Kidney capillary endothelial cell (primary cell): ENCODE measurements at places on chromosomes 2 and 18.

GRCh38 chr2:202700075-202700901 is 65.5 kb downstream of the FAM117B start:
- no peak for DNase-seq

GRCh38 chr2:67571785-67572718 is 174.9 kb downstream of the ETAA1 start:
- DNase-seq = no peak

DNA sequence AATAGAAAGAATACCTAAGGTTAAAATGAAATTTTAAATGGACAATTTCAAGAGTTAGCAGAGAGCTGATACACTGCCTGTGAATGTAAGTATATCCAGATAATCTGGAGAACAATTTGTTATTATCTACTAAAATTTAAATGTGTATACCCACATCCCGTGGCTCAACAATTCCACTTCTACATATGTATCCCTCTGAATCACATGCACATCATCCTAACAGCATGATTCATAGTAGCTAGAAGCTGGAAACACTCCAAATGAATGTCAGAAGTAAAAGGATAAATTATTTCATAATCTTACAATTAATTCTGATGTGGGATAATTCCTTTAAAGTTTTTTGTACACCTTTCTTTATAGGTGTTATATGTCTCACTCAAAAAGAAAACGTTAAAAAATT is 87.9 kb downstream of the CNTNAP5 start:
- DNase-seq = peak; percentile 75

- DNase-seq = no peak
These were observed 36.0 kb upstream of the WIPF1 start for GRCh38 chr2:174633623-174633930.

DNA sequence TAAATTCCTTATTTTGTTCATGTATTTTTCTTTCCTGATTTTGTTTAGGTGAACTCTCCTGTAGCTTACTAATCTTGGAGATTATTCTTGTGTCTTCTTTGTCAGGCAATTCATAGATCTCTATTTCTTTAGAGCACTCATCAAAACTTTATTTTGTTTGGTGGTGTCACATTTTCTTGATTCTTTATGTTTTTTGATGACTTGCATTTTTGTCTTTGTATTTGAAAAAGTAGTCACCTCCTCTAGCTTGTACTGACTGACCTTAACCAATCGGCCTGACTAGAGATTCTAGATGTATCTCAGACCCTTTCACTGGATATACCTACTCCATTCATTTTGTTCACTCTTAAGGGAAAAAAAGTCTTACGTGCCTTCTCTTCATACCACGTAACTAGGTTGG is 986.3 kb upstream of the LRRTM1 start:
- no peak for DNase-seq

DNA sequence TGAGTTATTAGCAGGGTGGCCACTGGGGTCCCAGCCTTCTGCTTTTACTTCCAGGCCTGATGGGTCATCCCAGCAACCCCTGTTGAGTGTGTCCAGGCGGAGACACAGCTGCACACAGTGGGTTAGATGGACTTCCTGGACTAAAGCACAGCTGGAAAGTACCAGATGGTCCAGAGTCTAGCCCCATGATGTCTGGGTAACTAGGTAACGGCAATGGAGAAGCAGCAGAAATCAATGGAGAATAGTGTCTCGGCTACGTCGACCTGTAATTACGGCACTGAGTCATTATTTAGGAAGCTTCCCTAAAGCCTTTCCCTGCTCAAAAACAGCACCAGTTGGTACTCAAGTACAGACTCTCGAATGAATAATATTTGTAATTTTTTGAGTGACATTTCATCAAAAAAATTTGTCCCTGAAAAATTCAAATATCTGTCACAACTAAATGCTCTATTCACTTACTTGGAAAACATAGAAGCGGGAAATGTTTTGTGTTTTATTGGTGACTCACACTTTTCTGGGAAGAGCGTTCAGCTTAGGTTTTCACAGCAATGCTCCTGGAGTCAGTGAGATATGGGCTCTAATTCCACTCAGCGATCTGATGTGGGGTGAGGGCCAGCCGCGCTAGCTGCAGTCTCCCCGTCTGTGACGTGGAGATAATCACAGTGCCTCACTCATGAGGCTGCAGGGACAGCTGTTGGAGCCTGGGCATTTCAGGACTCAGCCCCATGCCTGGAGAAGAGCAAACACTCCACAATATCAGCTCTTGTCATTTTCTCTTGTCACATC is 16.2 kb upstream of the ARL4C start:
- DNase-seq = no peak
